Colonic mucosa (tissue), 4 donors: ENCODE measurements at places on chromosomes 6 and 20. TPM values are rescaled to one million over a fixed set of nuclear protein-coding genes. Genes with fewer than 3 reads are reported as not detected.

The PI3 gene
- total RNA-seq: 262 TPM

GRCh38 chr20:58871533-58872102 is 19.1 kb downstream of the GNAS start:
- no peak for DNase-seq

The OR2H1 gene
- not detected for total RNA-seq

The HLA-DMB gene
- total RNA-seq: 28.8 TPM

DNA sequence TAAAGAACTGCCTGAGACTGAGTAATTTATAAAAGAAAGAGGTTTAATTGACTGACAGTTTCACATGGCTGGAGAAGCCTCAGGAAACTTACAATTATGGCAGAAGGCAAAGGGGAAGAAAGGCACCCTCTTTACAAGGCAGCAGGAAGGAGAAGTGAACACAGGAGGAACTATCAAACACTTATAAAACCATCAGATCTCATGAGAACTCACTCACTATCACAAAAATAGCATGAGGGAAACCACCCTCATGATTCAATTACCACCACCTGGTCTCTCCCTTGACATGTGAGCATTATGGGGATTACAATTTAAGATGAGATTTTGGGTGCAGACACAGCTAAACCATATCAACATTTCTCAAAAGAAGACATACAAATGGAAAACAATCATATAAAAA is 266.3 kb downstream of the EPM2A start:
- no peak for DNase-seq

The PSORS1C2 gene
- not detected for total RNA-seq

DNA sequence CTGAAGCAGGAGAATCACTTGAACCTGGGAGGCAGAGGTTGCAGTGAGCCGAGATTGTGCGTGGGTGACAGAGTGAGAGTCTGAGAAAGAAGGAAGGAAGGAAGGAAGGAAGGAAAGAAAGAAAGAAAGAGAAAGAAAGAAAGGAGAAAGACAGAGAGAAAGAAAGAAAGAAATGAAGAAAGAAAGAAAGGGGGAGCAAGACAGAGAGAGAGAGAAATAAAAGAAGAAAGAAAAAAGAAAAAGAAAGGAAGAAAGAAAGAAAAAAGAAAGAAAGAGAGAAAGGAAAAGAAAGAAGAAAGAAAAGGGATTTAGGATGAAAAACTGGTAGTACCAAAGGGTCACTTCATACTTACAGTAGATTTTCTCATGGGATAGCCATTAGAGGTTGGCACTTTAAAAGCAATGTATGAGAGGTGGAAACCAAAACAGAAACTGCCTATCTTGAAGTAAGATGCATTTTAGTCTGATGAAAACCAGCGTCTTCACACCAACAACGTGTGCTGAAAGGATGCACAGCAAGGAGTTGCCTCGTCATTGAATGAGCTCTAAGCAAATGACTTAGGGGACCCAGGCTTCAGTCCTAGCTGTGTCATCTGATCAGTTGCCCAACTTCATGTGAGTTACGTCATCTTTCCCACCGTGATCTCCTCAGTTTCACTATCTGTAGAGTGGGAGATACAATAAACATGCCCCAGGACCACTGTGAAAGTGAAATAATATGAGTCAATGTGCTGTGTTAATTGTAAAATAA is 133.9 kb upstream of the NEDD9 start:
- no peak for DNase-seq

DNA sequence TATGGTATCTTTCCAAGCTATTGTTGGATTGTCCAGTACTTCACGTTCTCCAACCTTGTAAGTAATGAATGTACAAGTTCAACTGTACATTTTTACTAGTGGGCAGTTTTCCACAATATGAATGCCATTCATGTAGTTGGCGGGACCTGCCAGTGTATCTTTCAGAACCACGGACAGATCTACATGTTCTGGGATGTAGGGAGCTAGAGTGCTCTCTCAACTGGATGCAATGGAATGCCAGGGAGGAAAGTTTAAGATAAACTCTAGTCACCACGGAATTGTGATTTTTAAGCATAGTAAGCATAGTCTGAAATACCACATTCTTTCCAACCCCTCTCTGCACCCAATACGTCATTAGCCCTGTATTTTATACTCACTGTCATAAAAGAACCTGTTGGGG is 21.5 kb upstream of the HLA-C start:
- no peak for DNase-seq
